Type B pancreatic cell (in vitro differentiated cells): ENCODE measurements at places on chromosomes 16 and 17.
A peak's percentile ranks its signal among the peaks of the same experiment; 100 is the strongest.

DNA sequence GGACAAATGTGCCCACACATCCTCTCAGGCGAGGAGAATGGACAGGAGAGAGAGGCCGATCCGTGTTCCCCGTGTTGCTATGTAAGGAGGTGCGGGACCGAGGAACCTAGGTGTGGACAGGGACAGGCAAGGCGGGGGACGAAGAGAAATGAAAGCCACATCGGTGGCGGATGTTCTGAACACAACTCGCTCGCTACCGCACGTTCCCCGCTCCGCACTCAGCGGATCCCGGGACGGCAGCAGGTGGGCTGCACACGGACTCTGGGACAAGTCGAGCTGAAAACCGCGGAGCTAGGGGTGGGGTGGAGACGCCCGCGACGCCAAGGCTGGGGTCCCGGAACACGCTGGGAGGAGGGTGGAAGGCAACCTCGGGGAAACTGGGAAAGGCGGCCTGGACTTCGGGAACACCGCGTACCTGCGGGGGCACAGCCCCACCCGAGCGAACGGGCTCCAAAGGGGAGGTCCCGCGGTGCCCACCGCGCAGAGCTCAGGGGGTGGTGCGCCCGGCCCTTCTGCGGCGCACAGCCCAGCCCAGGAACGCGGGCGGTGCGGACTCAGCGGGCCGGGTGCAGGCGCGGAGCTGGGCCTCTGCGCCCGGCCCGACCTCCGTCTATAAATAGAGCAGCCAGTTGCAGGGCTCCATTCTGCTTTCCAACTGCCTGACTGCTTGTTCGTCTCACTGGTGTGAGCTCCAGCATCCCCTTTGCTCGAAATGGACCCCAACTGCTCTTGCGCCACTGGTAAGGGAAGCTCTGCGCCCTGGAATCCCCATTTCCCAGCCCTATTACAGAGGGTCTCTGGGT is at the start of gene MT1E:
TSS of gene MT1E (plus strand) at position 642 of the 803 bp plus-strand sequence. CDS start at position 713, 71 bp downstream.
- peaks cover 6% of the 10 kb centered on the region for H3K4me1 ChIP-seq
- H3K36me3 ChIP-seq, result peaks cover 6% of the 10 kb centered on the region
- DNase-seq, result no peak
- peak within 1 kb of the TSS; percentile 86 for H3K4me3 ChIP-seq

DNA sequence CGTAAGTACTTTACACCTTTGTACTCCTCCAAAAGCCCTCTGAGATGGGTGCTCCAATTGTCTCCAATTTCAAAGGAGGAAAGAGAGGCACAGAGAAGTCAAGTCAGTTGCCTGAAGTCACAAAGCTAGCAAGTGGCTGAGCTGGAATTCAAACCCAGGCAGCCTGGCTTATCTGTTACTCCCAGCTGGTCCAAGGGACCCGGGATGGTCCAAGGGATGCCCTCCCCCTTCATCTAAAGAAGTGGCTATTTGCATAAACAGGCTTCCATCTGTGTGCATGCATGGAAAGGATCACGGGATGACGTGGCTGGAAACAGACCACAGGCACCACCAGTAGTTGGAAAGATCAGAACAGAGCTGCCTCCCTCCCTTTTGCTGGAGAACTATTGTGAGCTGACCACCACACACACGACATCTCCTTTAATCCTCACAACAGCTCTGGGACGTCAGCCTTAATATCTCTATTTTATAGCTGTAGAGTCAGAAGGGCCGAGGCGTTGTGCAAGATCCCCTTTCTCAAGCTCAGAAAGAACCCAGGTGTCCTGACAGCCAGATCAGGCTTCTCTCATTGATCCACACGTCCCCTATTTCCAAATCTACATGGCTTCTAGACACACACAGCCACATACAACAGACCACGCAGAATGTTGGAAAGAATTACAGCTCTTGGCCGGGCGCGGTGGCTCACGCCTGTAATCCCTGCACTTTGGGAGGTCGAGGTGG is 10.9 kb upstream of the COL1A1 start:
- no peak overlapping the region for H3K4me3 ChIP-seq
- peaks cover 63% of the 10 kb centered on the region for H3K4me1 ChIP-seq
- peak overlapping the region; percentile 57 for H3K27ac ChIP-seq
- no peaks in the 10 kb centered on the region for H3K36me3 ChIP-seq
- DNase-seq, result peak; percentile 53

GRCh38 chr17:45667591-45668171 is 116.4 kb upstream of the CRHR1 start:
- no peaks in the 10 kb centered on the region for H3K4me1 ChIP-seq
- peaks cover 53% of the 10 kb centered on the region for H3K27me3 ChIP-seq
- H3K36me3 ChIP-seq, result no peaks in the 10 kb centered on the region
- H3K27ac ChIP-seq, result no peak overlapping the region
- no peak for DNase-seq

- H3K4me1 ChIP-seq, result no peaks in the 10 kb centered on the region
- peaks cover 4% of the 10 kb centered on the region for H3K36me3 ChIP-seq
- no peak overlapping the region for H3K27ac ChIP-seq
- H3K27me3 ChIP-seq, result no peaks in the 10 kb centered on the region
- DNase-seq, result no peak
These were observed 32.5 kb downstream of the DGKE start for GRCh38 chr17:56866496-56866895.

GRCh38 chr17:82402865-82403264 is 15.3 kb upstream of the HEXD start:
- no peaks in the 10 kb centered on the region for H3K27me3 ChIP-seq
- H3K36me3 ChIP-seq, result peaks cover 10% of the 10 kb centered on the region
- H3K4me3 ChIP-seq, result no peak overlapping the region
- DNase-seq, result no peak

DNA sequence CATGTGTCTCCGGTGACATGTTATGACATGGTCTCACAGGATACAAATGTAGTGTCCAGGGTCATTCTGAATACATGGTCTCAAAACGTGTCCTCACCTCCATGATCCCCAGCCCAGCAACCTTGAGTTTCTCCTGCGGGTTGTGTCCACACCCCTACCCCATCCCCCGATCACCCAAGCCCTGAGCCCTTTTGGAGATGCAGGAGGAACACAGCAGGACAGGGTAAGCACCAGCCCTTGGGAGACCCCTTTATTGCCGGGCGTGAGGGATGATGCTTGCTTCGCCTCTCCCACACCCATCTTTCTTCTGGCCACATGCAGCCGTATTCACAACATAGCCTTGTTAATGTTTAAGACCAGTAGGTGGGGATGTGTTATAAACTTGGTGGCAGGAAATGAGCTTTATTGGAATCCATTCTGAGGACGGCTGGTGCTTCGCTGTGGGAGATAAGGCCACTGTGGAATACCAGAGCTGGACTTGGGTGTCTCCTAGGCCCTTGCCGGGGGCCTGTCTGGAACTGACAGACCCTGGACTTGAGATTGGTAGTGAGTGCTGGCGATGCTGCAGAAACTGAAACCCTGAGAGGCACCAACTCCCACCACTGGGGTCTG is 5.5 kb downstream of the TMEM132E start:
- no peak overlapping the region for H3K27ac ChIP-seq
- no peaks in the 10 kb centered on the region for H3K4me1 ChIP-seq
- H3K36me3 ChIP-seq, result no peaks in the 10 kb centered on the region
- peaks cover 88% of the 10 kb centered on the region for H3K27me3 ChIP-seq

DNA sequence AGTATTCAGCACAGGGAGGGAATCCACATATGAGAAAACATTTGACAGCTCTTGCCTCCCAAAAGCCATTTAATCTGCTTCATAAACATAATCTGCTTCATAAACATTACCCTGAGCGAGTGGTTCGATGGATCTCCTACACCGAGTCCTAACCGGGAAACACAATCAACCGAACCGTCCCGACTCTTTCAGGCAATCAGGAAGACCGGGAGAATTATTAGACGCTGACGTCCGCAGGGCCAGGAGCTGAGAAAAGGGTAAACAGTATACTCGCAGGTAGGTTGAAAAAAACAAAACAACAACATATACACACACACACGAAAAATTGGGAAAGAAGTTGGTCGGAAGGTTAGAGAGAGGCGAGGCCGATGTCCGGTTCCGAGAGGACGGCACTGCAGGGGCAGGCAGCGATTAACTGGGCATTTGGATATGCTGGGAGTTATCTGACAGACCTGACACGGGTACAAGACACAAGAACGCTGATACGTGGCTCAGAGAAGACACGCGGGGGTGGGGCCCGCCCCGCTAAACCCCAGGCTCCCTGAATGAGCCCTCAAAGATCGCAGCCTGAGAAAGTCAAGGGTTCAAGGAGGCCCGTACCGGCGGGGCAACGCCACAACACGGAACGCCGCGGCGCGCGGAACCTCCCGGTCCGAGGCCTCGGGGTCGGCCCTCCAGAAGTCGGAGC is 585 bp downstream of the AP1G1 start:
- peaks cover 14% of the 10 kb centered on the region for H3K4me1 ChIP-seq
- H3K27me3 ChIP-seq, result no peaks in the 10 kb centered on the region
- peak overlapping the region; percentile 96 for H3K4me3 ChIP-seq

DNA sequence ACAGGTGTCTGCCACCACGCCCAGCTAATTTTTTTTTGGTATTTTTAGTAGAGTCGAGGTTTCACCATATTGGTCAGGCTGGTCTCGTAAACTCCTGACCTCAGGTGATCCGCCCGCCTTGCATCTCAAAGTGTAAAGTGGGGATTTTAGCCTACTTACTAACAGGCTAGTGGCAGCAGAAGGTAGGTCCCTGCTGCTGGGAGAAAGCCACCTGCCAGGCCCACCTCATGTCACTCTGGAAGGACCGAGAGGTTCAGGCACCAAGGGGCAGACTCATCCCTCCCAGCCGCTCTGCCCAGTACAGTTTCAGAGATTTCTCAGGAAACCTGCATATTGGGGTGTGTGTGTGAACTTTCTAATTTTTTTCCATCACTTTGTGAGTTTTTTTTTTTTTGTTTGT is 2.1 kb upstream of the RCVRN start:
- H3K27me3 ChIP-seq, result peaks cover 9% of the 10 kb centered on the region
- no peak for DNase-seq
- no peak overlapping the region for H3K27ac ChIP-seq
- H3K4me3 ChIP-seq, result no peak overlapping the region

DNA sequence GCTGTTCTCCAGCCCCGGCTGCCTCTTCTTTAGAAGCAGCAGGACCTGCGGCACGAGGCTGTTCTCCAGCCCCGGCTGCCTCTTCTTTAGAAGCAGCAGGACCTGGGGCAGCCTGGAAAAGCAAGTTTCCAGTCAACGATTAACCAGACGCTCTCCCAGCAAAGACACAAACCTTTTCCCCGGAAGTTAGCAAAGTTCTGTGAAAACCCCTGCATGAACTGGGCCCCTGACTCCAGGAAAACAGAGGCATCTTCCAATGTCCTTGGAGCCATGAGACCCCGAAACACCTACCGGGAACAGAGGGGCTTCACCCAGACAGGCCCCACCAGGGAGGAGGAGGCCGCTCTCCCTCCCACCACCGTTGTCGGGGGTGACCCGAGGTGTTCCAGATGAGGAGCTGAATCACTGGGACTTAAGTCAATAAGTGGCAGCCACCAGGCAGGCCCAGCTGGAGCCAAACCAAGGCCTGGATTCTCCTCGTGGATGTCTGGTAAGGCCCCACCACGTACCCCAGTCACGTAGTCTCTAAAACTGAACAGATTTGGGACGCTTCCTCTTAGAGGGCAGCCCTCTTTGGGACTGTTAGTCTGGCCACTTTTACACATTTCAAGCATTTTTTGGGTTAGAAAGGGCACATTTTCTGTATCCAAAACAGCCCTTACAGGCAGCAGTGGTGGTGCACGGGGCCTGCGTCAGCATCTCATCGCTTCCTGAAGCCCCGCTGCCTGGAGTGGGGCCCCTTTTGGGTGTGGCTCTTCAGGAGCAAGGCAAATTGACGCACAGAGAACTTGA is at the start of gene RPH3AL:
TSS of gene RPH3AL (minus strand) at position 387 of the 792 bp plus-strand sequence. CDS start 25,264 bp downstream, outside the sequence.
- H3K36me3 ChIP-seq, result peaks cover 7% of the 10 kb centered on the region
- peak; percentile 70 for DNase-seq
- H3K27me3 ChIP-seq, result no peaks in the 10 kb centered on the region
- peak within 1 kb of the TSS; percentile 95 for H3K27ac ChIP-seq
- H3K4me1 ChIP-seq, result peaks cover 51% of the 10 kb centered on the region

- H3K4me1 ChIP-seq, result no peaks in the 10 kb centered on the region
- peaks cover 12% of the 10 kb centered on the region for H3K27me3 ChIP-seq
- no peak overlapping the region for H3K4me3 ChIP-seq
- H3K27ac ChIP-seq, result no peak overlapping the region
These were observed 92.2 kb upstream of the CACNG3 start for GRCh38 chr16:24163935-24164334.

- no peaks in the 10 kb centered on the region for H3K36me3 ChIP-seq
- no peak for DNase-seq
- H3K4me3 ChIP-seq, result no peak overlapping the region
These were observed 670.2 kb downstream of the CDH8 start for GRCh38 chr16:61366006-61366405.

- no peaks in the 10 kb centered on the region for H3K27me3 ChIP-seq
- no peaks in the 10 kb centered on the region for H3K36me3 ChIP-seq
These were observed 43.1 kb upstream of the MEAK7 start for GRCh38 chr16:84547546-84548061.

GRCh38 chr17:76599694-76600460 is 14.2 kb upstream of the ST6GALNAC2 start:
- H3K27me3 ChIP-seq, result no peaks in the 10 kb centered on the region
- H3K4me1 ChIP-seq, result peaks cover 24% of the 10 kb centered on the region

DNA sequence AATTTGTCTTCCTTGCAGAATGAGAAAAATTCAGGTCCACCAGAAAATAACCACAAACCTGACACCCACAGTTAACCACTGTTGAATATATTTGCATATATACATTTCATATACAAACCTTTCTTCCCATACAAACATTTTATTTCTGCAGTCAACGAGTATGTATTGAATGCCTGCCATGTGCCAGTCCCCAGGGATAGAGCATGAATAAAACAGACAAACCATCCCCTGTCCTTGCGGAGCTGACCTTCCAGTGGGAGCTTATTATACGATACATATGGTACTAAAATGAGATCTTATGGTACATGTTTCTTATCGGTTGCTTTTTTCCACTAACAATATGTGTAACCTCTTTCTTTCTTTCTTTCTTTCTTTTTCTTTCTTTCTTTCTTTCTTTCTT is 116.7 kb downstream of the PITPNC1 start:
- H3K4me3 ChIP-seq, result no peak overlapping the region
- H3K36me3 ChIP-seq, result no peaks in the 10 kb centered on the region
- peaks cover 3% of the 10 kb centered on the region for H3K27me3 ChIP-seq
- no peak for DNase-seq
- no peak overlapping the region for H3K27ac ChIP-seq

DNA sequence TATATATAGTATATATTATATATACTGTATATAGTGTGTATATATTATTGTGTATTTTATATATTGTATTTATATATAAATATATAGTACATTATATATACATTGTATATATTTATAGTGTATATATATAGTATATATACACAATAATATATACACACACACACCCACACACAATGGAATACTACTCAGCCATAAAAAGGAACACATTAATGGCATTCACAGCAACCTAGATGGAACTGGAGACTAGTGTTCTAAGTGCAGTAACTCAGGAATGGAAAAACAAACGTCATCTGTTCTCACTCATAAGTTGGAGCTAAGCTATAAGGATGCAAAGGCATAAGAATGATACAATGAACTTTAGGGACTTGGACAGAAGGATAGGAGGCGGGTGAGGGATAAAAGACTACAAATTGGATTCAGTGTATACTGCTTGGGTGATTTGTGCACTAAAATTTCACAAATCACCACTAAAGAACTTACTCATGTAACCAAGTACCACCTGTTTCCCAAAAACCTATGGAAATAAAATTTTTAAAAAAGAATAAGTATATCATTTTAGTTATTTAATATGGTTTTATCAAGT is 201.9 kb upstream of the CDH11 start:
- no peak overlapping the region for H3K4me3 ChIP-seq
- peaks cover 4% of the 10 kb centered on the region for H3K4me1 ChIP-seq
- no peaks in the 10 kb centered on the region for H3K27me3 ChIP-seq
- DNase-seq, result no peak

- H3K27me3 ChIP-seq, result peaks cover 8% of the 10 kb centered on the region
- no peak overlapping the region for H3K4me3 ChIP-seq
- H3K4me1 ChIP-seq, result no peaks in the 10 kb centered on the region
- no peak overlapping the region for H3K27ac ChIP-seq
- no peak for DNase-seq
These were observed 95.5 kb upstream of the ZNF469 start for GRCh38 chr16:88287219-88287618.
